ENCODE measurements at places on chromosomes 3 and 15.

- no peak for DNase-seq
These were observed 126.8 kb downstream of the PEAK1 start for GRCh38 chr15:77292969-77293558.

DNA sequence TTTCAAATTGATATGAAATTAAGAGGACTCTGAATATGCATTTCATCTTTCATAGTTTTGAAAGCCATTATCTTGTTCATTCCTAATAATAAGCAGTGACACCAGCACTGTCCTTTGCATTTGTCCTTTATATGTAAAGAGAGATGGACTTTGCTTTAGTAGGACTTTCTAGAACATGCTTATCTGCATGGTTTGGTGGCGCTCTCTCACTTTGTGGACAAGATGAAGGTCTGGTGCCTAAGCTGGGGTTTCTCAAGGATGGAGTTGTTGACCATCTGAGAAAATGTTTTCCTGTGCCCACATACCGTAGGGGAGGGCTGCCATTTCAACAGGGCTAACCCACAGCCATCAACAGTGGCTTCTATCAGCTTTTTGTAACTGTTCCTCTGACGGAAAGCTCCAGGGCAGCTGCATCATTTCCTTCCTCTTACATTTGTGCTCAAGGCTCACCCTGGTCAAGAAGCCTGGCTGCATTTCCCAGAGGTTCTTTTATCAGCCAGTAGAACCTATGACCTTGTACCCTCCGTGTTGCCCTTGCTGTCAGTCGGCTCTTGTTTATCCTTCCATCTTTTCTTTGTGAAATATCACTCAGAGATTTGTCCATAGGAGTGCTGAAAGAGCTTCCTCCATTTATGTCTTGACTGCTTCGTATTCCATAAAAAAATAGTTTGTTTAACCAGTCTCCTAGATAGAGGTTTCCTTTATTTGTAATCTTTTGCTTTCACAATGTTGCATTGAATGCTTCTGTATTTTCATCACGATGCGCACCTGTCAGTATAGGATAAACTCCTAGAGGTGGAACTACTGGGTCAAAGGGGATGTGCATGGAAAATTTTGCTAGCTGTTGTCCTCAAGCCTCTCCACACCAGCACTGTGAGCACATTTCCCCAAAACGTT is 44.6 kb downstream of the ABHD2 start:
- peak; percentile 83 for DNase-seq

DNA sequence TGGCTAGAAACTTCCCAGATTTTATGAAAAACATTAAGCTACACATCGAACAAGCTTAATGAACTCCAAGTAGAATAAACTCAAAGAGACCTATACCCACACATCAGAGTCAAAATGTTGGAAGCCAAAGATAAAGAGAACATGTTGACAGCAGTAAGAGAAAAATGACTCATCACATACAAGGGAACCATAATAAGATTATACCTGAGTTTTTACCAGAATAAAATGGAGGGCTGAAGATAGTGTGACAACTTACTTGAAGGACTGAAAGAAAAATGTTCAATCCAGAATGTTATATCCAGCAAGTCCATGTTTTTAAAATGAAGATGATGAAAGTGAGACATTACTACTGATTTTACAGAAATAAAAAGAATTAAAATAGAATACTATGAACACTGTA is 22.8 kb downstream of the MYL3 start:
- DNase-seq, result no peak

- DNase-seq, result no peak
These were observed 45.7 kb downstream of the MORC1 start for GRCh38 chr3:109072194-109072593.

- DNase-seq, result no peak
These were observed 31.1 kb downstream of the ATP2B2 start for GRCh38 chr3:10474275-10474646.

- peak; percentile 87 for DNase-seq
These were observed 25.8 kb upstream of the SCAANT1 start for GRCh38 chr3:63937661-63938651.

DNA sequence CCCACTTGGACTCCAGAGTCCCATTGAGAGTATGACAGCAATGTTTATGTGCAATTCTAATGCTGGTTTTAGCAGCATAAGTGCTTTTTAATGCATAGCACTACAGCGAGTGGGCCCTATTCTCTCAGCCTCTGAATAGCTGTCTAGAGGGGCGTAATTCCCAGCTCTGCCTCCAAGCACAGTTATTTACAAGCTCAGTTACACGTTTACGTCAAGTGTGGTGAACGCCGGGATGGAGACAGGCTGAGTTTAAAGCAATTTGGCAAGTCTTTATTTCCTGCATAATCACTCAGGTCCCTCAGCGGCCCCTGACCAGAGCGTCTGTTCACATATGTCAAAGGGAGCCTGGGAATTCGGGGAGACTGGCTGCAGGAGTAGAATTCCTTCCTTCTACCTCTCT is 43.9 kb downstream of the SOX14 start:
- DNase-seq, result no peak

- DNase-seq, result no peak
These were observed 464.0 kb upstream of the CCDC54 start for GRCh38 chr3:106913111-106913698.

DNA sequence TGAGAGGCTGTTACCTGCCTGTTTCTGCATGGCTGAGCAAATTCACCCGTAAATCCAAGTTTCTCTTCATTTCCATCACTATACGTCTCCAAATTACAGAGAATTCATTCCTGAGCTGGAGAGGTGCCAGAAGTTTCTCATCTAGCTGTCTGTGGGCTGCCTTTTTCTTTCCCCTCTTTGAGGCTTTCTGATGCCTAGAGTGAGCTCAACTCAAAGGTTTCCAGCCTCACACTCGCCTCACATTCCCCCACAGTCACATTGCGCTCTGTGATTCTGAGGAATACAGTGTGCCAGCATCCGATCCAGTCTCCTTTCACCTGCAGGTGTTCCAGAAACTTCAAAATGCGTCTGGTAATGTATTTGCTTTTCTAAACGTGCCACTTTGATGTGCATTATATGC is 267.2 kb downstream of the MFSD1 start:
- DNase-seq, result no peak

GRCh38 chr3:192851821-192852372 is 65.8 kb downstream of the MB21D2 start:
- no peak for DNase-seq

- no peak for DNase-seq
These were observed 25.4 kb upstream of the AVEN start for GRCh38 chr15:34064438-34064837.

GRCh38 chr3:14324224-14324944 is 78.0 kb upstream of the SLC6A6 start:
- DNase-seq, result no peak

- DNase-seq, result no peak
These were observed 4.7 kb downstream of the FOXL2 start for GRCh38 chr3:138942271-138942670.

Data from cardiac septum (tissue), 1 donor.